GOT3 (cell line): ENCODE measurements at places on chromosomes 2 and 18.

GRCh38 chr2:22079583-22079982 is 955.8 kb downstream of the TDRD15 start:
- no peak for DNase-seq

- no peak for DNase-seq
Measured at GRCh38 chr2:171237751-171238505, 77.2 kb upstream of the TLK1 start.

GRCh38 chr2:33518929-33519328 is 42.5 kb downstream of the RASGRP3 start:
- DNase-seq = no peak

DNA sequence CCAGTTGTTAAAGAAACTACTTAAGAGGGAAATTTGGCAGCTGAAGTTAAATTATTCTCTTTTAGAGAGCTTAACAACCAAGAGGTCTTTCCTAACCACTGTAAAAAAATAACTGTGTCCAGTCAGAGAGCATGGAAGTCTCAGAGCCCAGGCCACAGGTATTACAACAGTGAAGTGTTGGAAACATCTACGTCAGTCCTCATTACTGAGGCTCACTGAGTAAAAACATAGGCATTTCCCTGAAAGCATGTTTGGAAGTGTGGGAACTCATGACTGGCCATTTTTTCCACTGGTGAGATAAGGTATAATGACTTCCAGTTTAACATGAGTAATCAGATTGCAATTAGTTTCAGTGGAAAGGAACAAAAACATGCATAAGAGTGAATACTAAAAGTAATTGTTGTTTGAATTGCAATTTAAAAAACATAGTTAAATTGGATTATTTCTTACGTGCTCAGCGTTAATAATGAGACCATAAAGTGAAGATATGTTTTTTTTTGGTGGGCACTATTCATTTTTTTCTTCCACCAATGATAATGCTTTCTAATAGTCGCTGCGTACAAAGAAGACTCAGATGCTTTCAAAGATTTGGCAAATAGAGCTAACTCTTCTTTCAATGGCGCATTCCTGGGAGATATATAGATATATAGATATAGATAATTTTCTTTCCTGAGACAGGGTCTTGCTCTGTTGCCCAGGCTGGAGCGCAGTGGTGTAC is 60.8 kb downstream of the EFEMP1 start:
- peak; percentile 26 for DNase-seq

GRCh38 chr2:33420726-33421125 is 55.7 kb upstream of the RASGRP3 start:
- DNase-seq = no peak

DNA sequence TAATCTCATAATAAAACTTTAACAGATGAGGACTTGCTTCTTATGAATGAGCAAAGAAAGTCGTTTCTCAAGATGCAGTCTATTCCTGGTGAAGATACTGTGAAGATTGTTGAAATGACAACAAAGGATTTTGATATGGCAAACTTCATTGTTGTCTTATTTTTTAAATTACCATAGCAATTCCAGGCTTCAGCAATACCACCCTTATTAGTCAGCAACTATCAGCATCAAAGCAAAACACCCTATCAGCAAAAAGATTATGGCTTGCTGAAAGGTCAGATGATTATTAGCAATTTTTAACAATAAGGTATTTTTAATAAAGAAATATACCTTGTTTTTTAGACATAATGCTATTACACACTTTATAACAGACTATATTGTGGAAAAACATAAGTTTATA is 88.3 kb downstream of the COL5A2 start:
- DNase-seq = no peak

GRCh38 chr2:155747531-155747930 is 585.0 kb downstream of the NR4A2 start:
- DNase-seq = no peak

DNA sequence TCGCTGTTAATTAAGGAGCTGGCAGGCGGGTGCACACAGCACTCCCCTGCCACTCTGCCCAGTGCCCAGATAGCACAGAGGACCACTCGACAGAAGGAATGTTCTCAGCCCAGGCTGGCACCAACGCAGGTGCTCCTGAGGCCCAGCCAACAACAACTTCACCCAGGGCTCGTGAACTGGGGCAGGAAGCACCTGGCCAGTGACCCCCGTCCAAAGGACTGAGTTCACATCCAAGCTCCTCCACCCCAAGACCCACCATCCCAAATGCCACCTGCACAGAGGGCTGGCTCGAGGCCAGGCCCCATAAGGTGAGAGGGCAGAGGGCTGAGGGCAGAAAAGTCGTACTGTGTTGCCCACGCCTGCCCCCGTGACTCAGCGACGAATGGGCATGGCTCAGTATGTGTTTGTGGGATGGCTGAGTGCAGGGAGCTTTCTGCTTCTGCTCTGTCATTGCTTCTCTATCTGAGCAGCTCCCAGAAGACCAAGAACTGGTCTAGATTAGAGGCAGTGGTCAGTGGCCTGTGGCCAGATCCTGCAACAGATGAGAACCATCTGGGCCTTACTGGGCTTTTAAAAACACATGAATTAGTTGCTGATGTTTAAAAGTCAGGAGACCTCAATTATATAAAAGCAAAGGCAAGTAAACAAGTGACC is 68.4 kb downstream of the POLR1A start:
- peak; percentile 31 for DNase-seq
